Gastrocnemius medialis (tissue), 4 donors: ENCODE measurements at places on chromosomes 7 and 10.

GRCh38 chr10:81957976-81958375 is 83.0 kb downstream of the NRG3 start:
- no peak for DNase-seq

DNA sequence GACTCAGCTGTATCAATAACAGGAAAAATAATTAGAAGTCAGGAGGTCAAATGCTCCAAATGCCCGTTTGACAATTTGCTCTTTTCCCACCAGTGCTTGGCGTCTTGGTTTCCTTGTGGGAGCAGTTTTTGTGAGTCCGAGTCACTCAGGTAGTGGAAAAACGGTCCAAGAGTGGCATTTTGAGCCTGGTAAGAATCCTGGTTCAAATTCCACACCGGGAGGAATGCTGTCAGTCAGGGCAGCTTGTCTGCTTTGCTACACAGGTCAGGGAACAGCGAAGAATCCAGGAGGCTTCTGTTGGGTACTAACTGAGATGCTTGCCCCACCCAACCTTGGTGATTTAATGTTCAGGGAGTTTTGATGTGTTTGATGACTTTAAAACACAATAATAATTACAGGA is 209.5 kb downstream of the HERPUD2 start:
- DNase-seq: no peak

DNA sequence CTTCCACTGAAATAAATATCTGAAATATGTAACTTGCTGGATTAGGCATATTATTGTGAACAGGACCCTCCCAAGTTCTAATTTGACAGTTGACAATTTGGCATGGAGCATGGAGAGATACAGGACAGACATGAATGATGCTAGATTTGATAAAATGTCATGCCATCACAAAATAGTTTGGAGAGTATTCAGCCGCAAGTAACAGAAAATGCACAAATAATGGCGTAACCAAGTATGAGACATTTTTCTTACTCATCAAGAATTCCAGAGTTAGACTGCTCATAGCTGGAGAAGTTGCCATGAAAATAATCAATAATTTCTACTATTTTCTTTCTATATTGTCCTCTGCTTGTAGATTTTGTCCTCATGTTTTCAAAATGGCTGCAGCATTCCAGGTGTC is 45.5 kb upstream of the GPAM start:
- DNase-seq: no peak

DNA sequence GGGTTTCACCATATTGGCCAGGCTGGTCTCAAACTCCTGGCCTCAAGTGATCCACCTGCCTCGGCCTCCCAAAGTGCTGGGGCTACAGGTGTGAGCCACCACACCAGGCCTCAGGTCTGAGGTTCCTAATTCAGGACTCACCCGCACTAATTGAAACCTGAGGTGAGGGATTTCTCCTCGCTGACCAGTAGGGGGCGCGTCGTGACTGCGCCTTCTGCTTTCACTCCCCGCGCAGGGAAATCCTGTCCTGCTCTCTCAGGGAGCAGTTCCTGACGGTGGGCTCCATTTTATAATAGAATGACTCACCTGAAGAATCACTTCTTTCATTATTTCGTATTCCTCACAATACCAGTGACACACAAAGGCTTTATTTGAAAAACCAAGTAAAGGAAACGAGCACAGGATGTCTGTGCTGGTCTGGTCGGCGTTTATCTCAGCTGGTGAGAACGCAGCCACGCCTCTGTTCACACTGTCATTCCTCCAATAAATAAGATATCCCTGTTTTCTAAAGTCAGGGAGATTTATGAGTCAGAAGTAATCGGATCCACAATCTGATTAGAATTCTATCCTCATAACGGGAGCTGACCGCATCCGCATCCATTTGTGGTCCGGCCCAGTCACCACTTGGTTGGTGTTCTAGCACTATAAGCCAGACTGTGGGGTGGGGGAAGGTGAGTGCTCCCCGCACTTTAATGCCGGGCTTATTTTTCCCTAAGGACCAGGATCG is 35.4 kb downstream of the BAG3 start:
- DNase-seq: peak; percentile 63

DNA sequence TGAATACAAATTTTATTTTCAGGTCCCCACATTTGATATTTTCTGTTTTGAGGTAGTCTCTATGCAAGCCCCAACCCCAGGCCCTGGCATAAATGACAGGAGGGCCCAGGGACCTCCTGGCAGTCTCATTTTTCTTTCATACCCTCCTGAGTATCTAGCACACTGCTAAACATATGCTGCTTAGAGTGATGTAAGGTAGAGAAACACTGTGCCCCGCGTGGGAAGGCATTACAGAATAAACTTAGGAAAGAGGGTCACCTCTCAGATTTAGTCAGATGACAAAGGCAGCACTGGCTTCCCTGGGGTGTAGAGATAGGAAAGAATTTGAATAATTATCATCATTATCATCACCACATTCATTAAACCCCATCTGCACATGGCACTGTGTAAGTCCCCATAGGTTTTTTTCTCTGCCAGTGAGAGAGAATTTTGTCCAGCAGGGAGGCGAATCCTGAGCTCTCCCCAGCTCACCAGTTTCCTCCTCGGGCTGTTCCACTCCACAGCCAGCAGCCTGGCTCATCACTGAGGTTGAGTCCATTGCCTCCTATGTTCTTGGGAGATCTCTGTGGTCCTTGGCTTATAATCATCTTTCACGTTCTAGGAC is 507.3 kb upstream of the GALNT17 start:
- DNase-seq: no peak

GRCh38 chr7:142422621-142423020 is 164.8 kb upstream of the PRSS58 start:
- no peak for DNase-seq

GRCh38 chr7:99219985-99220384 is 12.1 kb upstream of the KPNA7 start:
- DNase-seq: no peak

DNA sequence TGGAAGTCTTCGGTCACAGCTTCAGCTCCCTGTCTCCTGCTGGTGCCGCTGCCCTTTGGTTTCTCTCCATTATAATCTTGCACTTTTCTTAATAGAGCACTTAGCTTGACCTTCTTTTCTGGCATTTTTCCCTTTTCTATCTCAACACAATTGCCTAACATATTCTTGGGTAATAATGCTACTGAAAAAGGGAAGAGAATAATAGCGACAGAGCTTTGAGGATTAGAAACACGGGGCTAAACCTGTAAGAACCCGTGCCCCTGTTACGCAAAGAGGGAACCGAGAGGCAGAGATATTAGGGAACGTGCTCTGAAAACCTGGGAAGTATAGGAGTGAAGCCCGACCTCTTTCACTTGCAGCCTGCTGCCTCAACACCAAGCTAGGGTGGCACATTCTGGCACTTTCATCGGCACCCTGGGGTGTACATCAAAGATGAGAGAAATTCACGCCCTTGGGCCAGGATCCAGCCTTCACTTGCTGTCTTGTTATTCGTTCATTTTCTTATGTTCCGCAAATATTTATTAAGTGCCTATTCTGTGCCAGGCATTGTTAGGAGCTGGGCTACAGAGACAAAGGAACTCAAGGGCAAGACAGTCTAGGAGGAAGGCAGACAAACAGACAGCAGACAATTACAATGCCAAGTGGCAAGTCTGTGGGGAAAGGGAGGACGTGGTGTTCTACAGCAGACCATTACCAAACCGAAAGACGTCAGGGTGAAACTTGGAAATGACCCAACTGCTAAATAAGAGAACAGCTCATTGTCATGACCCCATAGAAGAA is 33.0 kb upstream of the GALNTL5 start:
- peak; percentile 43 for DNase-seq

GRCh38 chr10:83871187-83872081 is 267.9 kb upstream of the GHITM start:
- DNase-seq: peak; percentile 21

- DNase-seq: no peak
These were observed 27.0 kb downstream of the RAPGEF5 start for GRCh38 chr7:22329816-22330524.

- DNase-seq: no peak
These were observed 21.1 kb downstream of the FAM20C start for GRCh38 chr7:213324-213993.

- no peak for DNase-seq
These were observed 702.3 kb downstream of the LRMDA start for GRCh38 chr10:76133597-76134255.

DNA sequence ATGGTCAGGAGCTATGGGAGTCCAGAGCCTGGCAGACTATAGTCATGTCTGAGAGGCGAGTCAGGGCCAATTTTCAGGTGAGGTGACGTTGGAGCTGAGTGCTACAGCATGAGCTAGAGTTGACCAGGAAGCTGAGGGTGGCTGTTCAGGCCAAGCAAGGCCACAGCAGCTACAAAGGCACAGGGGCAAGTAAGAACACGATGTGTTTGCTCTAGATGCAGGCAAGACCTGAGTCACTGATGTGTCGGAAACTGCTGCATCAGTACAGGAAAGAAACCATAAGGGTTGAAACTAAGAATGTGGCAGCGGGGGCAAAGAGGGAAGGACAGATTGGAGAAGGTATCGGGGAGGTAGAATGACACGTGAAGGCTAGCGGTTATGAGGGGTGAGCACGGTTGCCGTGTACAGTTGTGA is 11.8 kb upstream of the RRP12 start:
- DNase-seq: no peak

- peak; percentile 43 for DNase-seq
These were observed 193.2 kb downstream of the MYOF start for GRCh38 chr10:93288679-93289634.

DNA sequence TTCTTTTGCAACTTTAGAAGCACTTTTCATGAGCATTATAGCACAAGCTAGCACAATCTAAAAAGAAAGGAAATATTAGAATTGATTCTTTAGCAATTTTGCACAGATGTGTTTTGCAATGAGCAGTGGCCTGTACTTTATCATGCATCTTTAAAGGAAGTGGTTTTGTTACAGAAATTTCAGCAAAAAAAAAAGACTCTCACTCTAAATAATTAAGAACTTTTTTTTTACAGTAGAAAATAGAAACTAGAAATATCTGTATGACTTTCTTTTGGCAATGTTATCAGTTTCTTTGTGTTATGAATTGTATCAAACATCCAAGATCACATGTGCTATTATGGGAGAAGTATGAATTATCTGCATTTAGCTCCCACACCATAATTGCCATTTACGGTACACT is 195.7 kb upstream of the KLF6 start:
- DNase-seq: no peak

- no peak for DNase-seq
These were observed 272.8 kb upstream of the TCERG1L start for GRCh38 chr10:131584287-131584686.

DNA sequence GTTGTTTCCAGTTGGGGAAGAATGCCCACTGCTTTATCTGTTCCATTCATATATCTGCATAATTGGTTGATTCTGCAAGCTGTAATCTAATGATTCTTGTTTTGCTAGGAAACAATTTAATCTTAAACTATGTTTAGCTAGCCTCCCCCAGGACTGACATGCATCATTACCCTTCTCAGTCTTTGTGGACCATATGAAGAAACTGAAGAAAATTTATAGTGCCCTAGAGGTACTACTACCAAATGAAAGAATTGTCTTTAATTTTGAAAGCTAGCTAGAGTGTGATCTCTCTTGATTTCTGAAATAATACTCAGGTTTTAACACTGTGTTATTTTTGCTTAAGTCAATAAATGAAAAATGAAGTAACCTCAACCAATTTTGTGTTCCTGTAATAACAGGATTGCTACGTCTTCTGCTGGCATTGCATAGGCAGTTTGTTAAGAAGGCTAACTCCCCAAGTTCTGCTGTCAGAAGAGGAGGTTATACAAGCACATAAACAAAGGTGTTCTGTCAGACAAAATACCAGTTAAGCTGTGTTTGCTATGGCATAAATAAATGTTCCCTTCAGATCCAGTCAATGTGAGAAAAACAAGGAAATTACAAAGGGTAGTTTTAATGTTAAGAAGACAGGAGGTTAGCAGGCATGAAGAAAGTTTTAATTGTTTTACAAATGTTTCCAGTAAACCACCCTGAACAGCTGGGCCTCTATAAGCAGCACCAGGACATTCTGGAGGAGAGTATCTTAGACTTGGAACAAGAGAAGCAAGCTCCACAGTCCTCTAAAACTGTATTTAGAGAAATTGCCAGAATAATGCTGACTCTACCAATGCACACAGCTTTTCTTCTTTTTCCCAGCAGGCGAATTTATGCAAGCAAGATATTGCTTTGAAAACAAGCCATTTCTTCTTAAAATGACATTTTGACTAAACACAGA is 90.3 kb upstream of the CTTNBP2 start:
- DNase-seq: no peak

DNA sequence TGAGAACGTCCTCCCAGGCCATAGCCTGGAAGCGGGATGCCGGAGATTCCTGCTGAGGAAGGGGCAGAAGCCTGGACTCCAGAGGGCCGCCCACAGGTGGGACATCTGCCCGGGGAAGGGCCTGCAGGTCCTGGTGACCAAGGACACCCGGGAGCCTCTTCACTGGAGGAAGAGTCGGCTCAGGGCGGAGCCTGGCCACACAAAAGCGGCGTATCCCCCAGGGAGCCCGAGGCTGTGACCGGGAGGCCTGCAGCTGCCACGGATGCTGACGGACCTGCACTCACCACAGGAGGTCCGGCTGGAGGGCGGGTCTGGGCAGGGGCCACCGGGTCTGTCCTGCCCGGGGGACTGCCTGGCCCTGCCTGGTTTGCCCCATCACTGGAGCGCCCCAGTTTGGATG is 15.5 kb upstream of the ADGRA1 start:
- DNase-seq: no peak

DNA sequence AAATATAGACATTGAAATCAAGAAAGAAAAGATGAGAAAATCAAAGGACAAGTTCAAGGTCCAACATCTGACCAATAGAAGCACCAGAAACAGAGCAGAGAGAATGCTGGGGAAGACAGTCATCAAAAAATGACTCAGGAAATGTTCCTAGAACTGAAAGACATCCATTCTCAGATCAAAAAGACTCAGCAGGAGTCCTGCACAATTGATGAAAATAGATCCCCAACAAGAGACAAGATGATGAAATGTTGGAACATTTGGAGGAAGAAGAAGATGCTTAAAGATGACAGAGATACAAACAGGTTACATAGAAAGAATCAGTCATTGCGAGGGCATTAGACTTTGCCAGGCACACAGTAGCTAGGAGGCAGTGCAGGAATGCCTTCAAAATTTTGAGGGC is 30.0 kb upstream of the EIF5AL1 start:
- no peak for DNase-seq

- DNase-seq: no peak
These were observed 219.7 kb downstream of the EBF3 start for GRCh38 chr10:129744134-129745111.

- no peak for DNase-seq
These were observed 24.6 kb upstream of the BHLHA15 start for GRCh38 chr7:98186452-98187137.

DNA sequence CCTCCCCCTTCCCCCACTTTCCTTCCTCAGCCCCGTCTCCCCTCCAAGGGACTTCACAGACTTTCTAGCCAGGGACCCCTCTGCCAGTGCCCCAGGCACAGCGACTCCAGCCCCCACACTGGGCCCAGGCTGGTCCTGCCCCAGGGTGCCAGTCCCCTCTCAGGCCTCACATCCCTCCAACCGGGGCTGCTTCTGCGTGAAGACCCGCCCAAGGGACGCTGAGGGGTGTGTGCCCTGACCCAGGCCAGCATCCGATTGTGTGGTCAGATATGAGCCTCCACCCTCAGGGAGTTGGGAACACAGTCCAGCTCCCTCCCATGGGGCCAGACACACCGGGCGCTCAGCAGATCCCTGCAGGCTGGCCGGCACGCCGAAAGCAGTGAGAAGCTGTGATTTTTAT is 97.0 kb downstream of the MICALL2 start:
- DNase-seq: no peak
